ENCODE measurements at places on chromosomes 3 and 15.

DNA sequence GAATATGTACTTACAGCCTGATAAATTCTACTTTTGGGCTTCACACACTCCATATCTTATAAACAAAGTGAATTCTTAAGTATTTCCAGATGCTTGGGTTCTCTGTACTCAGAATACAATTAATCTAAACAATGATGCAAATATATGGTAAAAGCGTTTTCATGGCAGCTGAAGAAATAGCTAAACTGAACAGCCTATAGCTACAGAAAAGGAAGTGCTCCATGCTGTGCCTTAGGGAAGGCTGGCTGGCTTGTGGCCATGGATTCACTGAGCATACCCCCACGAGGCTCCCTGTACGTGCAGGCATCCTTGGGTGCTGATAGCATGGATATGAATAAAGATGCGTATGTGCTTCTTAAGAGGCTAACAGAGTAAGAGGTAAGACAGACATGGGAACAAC is 264.0 kb downstream of the KLF13 start:
- H3K27me3 ChIP-seq: no peaks in the 10 kb centered on the region
- H3K27ac ChIP-seq: no peak overlapping the region
- H3K4me1 ChIP-seq: no peaks in the 10 kb centered on the region
- DNase-seq: no peak
- H3K36me3 ChIP-seq: no peaks in the 10 kb centered on the region
- H3K4me3 ChIP-seq: no peak overlapping the region

GRCh38 chr15:45155739-45156138 is 25.9 kb downstream of the DUOX1 start:
- H3K4me1 ChIP-seq: peaks cover 10% of the 10 kb centered on the region
- H3K27ac ChIP-seq: no peak overlapping the region
- H3K4me3 ChIP-seq: no peak overlapping the region
- no peak for DNase-seq
- no peaks in the 10 kb centered on the region for H3K27me3 ChIP-seq

DNA sequence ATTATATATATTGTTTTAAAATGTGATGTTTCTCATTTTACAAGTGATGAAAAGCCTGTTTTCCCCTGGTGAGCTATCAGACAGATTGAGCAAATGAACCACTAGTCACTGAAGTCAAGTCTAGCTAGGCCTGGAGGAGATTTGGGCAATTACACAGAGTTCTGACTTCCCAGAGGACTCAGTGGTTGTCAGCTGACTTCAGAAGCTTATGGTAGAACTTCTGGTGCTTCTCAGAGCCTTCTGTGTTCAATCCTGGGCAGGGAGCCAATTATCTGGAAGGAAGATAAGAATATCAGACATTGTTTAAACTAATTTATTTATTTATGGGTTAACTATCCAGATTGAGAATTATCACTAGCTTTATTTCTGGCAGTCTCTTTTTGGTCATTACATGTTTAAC is 37.7 kb upstream of the NAALADL2 start:
- DNase-seq: no peak
- H3K27me3 ChIP-seq: no peaks in the 10 kb centered on the region
- no peaks in the 10 kb centered on the region for H3K36me3 ChIP-seq
- no peak overlapping the region for H3K27ac ChIP-seq
- H3K4me1 ChIP-seq: no peaks in the 10 kb centered on the region
- no peak overlapping the region for H3K4me3 ChIP-seq

DNA sequence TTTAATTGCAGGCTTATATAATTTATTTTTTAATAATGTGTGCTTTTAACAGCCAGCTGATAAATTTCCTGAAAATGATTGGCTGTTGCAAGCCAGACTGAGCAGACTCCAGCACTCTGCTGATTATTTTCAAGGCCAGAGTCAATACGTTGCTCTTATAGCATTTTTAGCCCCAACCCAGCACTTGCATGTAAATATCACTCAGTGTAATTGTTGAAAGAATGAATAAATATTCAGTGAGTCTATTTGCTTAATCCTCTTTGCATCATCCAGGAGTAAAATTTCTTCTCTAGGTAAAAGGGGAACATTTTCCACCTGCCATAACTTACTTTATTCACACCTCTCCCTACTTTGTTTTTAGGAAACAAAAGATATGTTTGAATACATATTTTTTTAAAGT is 2.9 kb downstream of the GABRR3 start:
- no peak overlapping the region for H3K4me3 ChIP-seq
- H3K4me1 ChIP-seq: no peaks in the 10 kb centered on the region
- no peak overlapping the region for H3K27ac ChIP-seq
- DNase-seq: no peak

DNA sequence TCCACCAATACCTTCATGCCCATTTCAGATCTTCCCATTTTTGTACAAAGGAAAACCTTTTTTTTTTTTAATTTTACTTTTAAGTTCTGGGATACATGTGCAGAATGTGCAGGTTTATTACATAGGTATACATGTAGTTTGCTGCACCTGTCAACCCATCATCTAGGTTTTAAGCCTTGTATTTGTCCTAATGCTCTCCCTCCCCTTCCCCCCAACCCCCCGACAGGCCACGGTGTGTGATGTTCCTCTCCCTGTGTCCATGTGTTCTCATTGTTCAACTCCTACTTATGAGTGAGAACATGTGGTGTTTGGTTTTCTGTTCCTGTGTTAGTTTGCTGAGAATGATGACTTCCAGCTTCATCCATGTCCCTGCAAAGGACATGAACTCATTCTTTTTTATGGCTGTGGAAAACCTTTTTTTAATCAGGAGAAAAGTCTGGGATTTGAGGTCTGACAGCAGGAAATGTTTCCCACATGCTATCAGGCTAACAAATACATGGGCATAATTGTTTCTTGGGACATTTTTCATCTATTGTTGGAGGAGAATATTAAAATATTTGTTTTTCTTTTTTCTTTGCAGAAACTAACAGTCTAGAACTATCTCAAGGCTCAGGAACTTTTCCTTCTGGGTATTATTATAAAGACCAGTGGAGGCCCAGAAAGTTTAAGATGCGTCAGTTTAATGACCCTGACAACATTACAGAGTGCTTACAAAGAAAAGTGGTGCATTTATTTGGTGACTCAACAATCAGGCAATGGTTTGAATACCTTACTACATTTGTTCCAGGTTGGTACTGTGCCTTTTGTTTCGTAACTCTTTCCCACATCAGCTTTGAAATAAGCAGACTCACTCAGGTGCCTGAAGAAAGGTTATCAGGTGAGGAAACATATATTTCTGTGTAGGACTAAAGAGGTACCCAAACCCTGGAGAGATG is 32.8 kb upstream of the NFKBIZ start:
- no peaks in the 10 kb centered on the region for H3K36me3 ChIP-seq
- DNase-seq: no peak
- H3K27me3 ChIP-seq: no peaks in the 10 kb centered on the region
- peaks cover 17% of the 10 kb centered on the region for H3K4me1 ChIP-seq
